NCI-H2227 treated with DMSO at 0.1 percent for 48 hours (cell line): ENCODE measurements at places on chromosomes 5 and 9.

DNA sequence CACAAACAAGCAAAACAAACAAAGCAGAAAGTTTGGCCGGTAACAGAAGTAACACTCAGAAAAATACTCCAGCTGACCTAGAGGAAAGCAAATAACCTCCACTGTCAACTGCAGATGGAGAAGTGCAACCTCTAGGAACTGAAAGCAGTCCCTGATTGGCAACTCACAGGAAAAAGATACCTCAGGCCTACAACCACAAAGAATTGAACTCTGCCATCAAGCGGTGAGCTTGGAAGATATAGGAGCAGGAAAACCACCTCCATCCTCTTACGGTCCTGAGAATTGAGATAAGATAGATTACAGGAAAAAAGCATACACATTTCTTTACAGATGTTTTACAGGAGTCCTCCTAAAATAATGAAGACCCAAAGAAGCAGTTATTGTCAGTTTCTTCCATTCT lies 184.5 kb downstream of the PDZD2 start:
- no peak for DNase-seq

GRCh38 chr9:87088192-87088591 lies 140.9 kb upstream of the GAS1 start:
- DNase-seq: no peak

- DNase-seq: no peak
Measured at GRCh38 chr5:135243556-135244285, 155.3 kb downstream of the MACROH2A1 start.

DNA sequence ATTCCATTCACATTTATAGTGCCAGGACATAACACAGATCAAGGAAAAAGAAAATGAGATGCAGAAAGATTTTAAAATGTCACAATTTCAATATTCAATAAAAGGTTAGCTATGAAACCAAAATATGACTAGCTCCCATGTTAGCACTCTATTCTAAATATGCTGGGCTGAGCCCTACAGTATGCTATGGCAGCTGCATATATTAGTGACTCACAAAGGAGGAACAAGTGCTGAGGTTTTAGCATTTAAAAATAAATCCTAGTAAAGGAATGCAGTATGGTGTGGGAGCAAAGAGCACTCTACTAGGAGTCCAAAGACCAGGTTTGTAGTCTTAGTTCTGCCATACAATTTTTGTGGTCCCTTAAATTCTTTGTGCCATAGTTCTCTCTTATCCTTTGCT lies 118.4 kb downstream of the OXCT1 start:
- no peak for DNase-seq

GRCh38 chr9:131743501-131743900 lies 3.6 kb upstream of the RAPGEF1 start:
- DNase-seq: no peak

- DNase-seq: no peak
Measured at GRCh38 chr5:36897616-36898015, 21.0 kb downstream of the NIPBL start.

DNA sequence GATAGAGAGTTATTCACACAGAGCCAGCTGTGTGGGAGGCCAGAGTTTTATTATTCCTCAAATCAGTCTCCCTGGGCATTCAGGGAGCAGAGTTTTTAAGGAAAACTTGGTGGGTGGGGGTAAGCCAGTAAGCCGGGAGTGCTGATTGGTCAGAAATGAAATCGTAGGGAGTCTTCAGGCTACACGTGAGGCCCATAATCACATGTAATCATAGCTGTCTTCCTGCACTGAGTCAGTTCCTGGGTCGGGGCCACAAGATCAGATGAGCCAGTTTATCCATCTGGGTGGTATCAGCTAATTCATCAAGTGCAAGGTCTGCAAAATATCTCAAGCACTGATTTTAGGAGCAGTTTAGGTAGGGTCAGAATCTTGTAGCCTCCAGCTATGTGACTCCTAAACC lies 10.8 kb upstream of the TTC39B start:
- DNase-seq: no peak

DNA sequence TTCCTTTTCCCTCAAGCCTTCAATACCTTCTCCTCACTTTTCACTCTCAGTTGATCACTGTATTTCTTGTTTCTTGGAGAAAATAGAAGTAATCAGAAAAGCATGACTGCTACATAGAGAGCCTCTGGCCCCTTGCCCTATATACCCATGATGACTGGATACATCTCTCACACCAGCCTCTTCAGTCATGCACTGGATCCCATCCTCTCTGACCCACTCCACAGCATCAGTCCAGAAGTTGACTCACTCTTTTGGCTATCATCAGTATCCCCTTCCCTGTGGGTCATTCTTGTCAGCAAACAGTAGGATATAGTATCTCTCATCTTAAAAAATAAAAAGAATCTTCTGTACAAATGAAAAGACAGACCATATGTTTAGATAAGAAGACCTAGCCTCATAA lies 32.9 kb downstream of the PTCD2 start:
- DNase-seq: no peak

DNA sequence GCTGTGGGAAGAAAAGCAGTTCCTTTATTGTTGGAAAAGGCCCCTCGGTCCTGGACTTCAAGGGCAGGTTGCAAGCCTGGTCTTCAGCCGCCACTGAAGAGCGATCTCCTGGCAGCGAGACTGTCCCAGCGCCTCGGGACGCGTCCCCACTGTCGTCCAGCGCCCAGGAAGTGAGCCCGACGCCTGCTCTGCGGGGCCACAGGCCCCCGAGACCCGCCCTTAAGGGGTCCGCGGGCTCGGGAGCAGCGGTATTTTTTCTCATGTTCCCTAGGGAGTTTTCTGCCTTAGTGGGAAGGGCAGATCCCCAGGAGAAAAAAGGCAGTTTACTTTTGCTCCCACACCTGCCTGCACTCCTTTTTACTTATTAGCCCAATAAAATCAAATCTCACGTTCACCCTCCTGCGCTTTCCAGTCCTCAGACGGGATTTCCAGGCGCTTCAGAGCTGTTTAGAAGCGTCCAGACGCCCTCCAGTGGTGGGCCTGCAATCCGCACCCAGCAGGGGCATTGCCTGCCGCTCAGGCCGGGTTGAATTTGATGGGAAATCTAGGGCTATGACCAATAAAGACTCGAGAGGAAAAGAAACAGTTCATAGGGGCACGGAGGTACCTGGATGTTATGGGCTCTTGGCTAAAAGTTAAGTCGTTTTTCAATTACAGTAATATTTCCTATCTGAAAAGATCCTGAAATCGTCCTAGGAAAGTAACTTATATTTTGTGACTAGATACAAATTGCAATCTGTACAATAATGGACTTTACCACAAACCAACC lies 2.8 kb upstream of the EFNA5 start:
- peak; percentile 85 for DNase-seq

DNA sequence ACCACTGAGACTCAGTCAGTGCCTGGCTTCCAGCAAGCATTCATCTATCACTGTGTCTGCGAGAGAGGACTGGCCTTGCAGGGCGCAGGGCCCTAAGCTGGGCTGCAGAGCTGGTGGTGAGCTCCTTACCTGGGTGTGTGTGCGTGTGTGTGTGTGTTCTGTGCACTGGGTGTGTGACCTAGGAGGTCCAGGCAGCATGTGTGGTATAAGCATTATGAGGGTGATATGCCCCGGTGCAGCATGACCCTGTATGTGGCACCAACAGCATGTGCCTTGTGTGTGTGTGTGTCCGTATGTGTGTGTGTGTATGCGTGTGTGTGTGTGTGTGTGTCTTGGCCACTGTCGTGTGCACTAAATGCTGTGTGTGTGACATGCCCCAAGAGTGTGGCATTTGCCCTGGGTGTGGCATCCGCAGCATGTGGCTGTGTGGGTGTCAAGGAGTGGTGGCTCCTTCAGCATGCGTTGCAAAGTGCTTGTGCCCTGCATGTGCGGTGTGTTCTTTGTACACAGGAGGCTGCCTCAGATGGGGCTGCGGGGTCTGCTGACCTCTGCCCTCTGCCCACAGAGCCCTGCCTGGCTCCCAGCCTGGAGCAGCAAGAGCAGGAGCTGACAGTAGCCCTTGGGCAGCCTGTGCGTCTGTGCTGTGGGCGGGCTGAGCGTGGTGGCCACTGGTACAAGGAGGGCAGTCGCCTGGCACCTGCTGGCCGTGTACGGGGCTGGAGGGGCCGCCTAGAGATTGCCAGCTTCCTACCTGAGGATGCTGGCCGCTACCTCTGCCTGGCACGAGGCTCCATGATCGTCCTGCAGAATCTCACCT lies 3.3 kb downstream of the FGFR4 start:
- no peak for DNase-seq

DNA sequence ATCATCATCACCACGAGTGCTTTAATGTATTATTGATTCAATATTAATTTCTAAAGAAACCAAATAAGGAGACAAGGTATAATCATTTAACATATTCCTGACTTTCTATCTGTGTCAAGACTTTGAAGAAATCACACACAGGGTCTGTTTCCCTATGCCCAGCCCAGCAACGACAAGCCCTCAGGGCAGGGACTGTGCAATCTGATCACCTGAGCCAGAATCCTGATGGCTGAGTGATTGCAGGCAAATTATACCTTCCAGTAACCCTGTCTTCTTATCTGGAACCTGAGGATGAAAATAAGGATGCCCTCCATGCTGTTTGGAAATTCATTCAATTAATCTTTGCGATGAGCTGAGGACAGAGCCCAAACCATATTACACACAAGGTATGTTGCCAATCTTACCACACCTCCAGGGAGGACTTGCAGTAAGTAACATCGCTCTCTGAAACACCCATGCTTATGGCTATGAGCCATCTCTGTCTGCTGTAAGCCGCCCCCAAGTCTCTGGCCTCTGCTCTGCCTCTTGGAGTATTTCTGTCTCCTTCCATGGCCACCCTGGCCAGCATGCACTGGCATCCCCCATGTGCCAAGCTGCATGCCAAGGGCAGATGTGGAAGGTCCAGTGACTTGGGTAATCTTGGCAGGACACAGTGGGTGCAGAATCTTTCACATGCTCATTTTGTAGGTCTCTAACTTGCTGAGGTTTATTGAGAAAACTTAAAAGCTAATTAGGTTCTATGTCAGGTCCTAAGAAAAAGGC lies 10.6 kb downstream of the TAS2R1 start:
- DNase-seq: no peak

DNA sequence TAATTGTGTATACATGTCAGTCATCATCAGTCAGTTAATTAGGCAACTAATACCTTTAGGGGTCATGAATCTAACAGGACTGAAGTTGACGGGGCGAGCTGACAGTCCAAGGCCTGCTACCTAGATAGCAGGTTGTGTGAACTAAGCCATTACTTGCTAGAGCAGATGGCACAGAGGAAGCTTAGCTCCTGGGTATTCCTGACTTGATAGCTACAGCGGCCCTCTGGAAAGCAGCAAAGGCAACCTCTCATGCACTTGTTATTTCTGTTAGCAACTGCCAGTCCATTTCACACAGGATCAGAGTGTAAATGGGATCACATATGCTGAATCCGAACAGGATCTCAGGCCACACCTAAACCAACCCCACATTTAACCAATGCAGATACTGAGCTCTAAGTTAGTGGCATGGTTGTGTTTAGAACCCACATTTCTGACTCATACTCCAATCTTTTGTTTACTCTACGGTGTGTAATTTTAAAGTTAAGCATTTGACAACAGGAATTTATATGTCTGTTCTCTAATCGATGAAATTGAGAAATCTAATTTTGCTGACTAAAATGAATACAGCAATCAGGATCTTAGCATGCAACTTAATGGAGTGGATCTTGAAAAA lies 521.3 kb upstream of the ZNF608 start:
- no peak for DNase-seq

GRCh38 chr5:89878140-89879132 lies 531.1 kb downstream of the CETN3 start:
- no peak for DNase-seq

GRCh38 chr5:11261241-11261640 lies 500.2 kb upstream of the DAP start:
- no peak for DNase-seq

DNA sequence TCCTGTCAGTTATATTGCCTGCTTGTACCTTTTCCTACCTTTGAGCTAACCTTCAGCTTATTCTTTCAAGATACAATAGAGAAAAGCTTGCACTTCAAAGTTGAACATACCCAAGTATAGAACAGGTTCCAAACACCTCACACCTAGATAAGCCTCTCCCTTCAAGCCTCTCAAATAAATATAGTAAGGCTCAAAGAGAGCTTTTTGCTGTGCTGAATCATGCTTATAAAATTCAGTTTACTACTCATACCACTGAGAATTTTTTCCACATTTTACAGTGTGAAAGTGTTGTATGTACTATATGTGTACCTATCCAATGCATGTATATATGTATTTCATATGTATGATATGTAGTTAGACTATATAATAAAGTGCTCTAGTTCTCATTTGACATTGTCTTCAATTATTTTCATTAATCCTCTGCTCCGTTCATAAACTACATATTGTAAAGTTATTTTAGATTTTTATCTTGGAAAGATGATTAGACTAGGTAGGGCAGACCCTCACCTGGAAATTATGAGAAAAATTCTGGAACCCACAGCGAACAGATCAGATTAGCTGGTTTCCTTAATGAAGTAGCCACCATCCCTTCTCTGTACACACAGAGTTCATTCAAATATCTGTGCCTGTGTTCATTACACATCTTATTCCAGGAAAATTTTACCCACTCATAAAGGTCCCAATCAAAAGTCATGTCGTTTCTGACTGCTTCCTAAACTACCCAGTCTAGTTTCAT lies 149.2 kb upstream of the RGMB start:
- no peak for DNase-seq

- no peak for DNase-seq
Measured at GRCh38 chr5:91357806-91358205, 25.3 kb downstream of the ARRDC3 start.

DNA sequence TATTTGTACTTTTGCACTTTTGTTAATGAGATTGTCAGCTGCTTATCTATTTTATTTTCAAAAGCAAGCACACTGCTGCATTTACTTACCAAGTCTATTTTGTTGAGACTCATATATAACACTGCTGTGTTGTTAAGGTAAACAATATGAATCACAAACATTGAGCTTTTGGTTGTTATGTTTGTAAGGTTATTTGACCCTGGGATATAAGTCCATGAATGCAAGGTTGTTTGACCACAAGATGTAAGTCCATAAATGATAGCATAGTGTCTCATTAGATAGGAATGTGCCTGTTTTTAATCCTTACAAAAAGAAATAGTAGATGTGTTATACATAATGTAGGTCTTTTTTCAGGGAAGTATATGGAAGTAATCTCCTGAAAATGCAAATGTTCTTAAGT lies 845.9 kb downstream of the CDH9 start:
- no peak for DNase-seq

GRCh38 chr5:44871401-44871800 lies 62.7 kb downstream of the MRPS30 start:
- no peak for DNase-seq

- DNase-seq: no peak
Measured at GRCh38 chr9:104992659-104993058, 64.7 kb upstream of the ABCA1 start.

DNA sequence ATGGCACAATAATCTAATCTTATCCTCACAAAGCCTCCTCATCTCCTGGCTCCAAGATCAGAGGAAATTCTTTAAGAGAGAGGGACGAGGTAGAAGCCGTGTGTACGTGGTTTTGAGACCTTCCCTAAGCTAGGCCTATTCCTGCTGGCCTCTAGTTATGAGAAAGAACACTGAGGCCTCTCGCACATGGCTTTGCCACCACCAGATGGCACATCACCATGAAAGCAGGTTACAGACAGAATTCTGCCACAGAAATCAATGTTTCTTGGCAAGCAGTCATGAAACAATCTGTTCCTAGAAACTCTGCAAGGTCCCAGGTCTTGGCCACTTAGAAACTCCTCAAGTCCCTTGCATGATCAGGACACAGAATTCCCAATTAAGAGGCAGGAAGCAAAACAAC lies 268.2 kb upstream of the TAS2R1 start:
- DNase-seq: no peak

- no peak for DNase-seq
Measured at GRCh38 chr5:95848701-95849100, 26.2 kb upstream of the GLRX start.
